Thoracic aorta (tissue), 2 donors: ENCODE measurements at places on chromosomes 5 and 9. TPM values are rescaled to one million over a fixed set of nuclear protein-coding genes. Genes with fewer than 3 reads are reported as not detected.

- DNase-seq: no peak
These were observed 757 bp downstream of the CDC26 start for GRCh38 chr9:113274474-113275156.

- DNase-seq: no peak
These were observed 177.7 kb downstream of the PAM start for GRCh38 chr5:102932781-102933180.

- no peak for DNase-seq
These were observed 584.3 kb upstream of the TUSC1 start for GRCh38 chr9:26262421-26263107.

Gene ARSI
- total RNA-seq: 4.3 TPM
